ENCODE measurements at places on chromosomes 1 and 21.

GRCh38 chr1:160838888-160839287 is 23.8 kb downstream of the CD244 start:
- no peak for DNase-seq

DNA sequence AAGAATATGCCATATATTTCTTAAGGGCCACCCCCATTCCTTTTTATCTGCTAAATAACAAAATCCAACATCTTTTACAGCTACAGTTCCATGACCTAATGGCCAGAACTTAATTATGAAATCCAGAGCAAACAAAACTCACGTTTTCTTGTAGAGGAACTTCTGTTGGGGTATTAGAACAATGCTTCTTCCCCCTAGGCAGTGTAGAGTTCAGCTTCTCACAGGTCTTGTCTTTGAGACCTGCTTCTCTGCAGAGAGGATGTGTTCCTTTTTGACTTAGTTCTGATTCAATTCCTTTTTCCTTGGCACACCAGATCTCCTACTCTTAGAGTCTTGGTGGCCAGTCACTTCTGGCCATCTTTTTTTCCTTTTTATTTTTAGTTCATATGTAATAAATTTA is 22.2 kb downstream of the VAV3 start:
- no peak for DNase-seq

DNA sequence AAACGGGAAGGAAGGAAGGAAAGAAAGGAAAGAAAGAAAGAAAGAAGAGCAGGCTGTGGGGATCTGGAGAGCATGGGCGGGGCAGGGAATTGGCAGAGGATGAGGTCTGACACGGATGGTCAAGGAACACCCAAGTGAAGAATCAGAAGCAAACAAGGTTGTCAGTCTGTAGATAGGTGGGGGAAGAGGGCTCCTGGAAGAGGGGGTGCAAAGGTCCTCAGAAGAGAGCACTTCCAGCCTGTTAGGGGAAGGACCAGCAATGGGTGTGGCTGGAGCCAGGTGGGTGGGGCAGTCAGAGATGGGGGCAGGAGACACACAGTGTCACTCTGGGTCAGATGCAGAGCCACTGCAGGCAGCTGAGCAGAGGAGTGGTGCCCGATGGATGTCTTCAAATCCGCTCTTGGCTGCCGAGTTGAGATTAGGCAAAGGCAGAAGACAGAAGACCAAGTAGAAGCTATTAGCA is 11.0 kb upstream of the PLA2G2C start:
- DNase-seq = no peak

DNA sequence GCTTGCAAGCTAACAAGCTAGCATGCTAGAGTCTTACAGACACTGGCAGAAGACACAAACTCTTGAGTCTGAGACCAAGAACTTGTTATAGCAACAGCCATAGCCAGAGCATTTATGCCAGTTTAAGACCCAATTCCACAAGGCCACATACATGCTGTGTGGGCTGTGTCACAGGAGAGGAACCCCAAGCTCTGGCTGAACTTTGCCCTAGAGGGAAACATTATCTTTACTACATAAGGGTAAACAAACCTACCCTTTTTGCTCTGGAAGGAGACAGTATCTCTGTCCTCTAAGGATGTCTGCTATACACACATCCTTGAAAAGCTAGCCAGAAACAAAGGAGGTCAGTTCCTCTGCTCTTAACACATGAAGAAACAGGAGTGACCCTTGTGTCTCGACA is 70.3 kb downstream of the HSF2BP start:
- DNase-seq = no peak

DNA sequence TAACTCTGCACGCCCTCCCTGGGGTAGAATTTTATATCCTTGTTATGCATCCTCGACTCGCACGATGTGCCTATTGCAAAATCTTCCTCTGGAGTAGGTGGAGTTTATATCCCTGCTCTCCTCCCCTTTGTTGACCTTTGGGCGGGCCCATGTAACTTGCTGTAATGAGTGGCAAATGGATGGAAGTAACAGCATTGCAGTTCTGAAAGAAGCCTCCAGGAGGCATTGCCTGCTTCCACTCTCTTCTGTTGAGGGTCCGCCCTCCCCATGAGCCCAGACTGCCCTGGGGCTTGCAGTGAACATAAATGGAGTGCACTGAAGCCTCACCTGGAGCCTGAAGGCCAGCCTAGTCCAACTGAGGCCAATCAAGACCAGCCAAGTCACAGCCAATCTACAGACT is 62.2 kb upstream of the GRIK3 start:
- DNase-seq = no peak

DNA sequence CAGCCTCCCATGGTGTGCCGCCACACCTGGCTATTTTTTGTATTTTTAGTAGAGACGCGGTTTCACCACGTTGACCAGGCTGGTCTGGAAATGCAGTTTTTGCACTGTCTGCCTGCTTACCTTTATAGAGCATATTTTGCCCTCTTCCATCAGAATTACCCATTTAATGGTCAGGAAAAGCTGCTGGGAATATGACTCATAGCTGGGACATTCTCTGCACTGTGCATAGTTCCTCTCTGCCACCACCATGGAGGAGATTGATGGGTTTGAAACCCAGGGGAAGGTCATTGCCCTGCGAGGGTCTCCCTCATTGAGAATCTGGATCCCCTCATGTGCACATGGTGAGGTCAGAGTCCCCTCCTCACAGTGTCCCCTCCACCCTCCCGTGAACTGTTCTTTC is 32.1 kb downstream of the MX1 start:
- no peak for DNase-seq

GRCh38 chr1:33763406-33763805 is 100.5 kb upstream of the HMGB4 start:
- DNase-seq = no peak

DNA sequence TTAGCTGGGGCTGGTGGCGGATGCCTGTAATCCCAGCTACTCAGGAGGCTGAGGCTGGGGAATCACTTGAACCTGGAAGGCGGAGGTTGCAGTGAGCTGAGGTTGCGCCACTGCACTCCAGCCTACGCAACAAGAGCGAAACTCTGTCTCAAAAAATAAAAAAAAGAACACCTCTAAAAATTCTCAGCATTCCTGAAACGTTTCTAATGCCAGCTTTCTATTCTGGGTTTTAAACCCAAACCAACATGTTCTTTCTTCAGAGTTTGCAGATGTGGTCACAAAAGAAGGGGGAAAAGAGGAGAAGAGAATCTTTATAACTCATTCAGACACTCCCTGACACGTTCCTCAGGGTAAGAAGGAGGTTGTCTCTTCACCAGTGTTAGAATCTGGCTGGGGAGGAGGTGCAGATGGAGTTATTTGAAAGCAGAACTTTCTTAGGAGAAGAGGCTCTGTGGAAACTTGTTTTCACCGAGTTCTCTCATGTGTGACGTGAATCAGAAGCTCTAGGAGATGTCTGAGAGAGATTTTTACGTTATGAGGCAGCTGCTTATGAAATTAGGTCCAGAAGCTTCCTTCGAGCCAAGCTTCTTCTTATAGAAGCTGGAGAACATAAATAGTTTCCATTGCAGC is 17.8 kb upstream of the CNR2 start:
- no peak for DNase-seq

GRCh38 chr1:115332813-115333608 is 5.0 kb downstream of the NGF start:
- no peak for DNase-seq

DNA sequence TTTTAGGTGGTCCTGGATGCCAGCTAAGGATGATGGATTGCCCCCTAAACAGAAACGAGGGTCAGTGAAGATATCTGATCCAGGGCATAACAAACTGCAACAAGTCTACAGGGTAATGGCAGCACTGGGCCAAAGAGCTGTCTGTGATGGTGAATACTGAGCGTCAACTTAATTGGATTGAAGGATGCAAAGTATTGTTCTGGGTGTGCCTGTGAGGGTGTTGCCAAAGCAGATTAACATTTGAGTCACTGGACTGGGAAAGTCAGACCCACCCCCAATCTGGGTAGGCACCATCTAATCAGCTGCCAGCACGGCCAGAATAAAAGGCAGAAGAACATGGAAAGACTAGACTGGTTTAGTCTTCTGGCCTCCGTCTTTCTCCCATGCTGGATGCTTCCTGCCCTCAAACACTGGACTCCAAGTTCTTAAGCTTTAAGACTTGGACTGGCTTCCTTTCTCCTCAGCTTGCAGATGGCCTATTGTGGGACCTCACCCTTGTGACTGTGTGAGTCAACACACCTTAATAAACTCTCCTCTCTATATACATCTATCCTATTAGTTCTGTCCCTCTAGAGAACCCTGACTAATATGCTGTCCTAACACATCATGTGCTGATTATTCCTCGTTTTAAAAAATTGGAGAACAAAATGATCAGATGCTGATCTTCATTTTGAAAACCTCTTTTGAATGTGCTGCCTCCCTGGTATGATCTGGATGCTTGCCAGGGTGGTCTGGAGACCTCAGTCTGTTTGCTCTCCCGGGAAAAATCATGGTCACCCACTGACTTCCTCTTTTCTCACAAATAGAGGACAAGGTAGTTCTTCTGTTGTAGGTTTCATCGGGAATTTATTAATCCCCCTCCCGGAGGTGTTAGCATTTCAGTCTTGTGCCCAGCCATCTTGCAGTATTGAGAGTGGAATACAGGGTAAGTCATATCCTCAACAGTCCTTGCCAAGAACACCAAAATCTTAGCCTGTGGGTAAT is 234.7 kb downstream of the SETD4 start:
- DNase-seq = no peak

GRCh38 chr1:60935599-60936110 is 146.7 kb upstream of the NFIA start:
- DNase-seq = no peak
